EH (cell line): ENCODE measurements at places on chromosomes 5 and 9.

DNA sequence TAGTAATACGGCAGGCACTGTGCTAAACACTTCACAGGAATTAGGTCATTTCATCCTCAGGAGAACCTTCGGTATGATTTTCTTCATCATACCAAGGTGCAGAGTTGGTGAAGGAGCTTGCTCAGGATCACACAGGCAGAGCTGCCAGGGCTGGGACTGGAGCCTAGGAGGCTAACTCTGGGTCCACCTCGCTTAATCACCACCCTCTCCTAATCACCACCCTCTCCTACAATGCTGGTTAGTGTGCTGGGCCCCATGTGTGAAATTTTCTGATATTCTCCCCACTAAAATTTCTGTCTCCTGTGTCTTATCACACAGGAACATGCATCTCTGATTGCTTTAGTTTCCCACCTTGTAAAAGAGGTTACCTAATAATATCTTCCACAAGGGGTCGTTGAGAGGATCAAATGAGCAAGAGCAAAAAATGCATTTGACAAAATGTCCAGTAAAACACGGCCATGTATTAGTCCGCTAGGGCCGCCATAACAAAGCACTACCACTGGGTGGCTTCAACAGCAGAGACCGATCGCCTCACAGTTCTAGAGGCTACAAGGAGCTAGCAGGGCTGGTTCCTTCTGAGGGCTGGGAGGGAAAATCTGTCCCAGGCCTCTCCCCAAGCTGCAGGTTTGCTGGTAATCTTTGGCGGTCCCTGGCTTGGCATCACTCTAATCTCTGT is 128.2 kb upstream of the NFIB start:
- peak; percentile 31 for DNase-seq

DNA sequence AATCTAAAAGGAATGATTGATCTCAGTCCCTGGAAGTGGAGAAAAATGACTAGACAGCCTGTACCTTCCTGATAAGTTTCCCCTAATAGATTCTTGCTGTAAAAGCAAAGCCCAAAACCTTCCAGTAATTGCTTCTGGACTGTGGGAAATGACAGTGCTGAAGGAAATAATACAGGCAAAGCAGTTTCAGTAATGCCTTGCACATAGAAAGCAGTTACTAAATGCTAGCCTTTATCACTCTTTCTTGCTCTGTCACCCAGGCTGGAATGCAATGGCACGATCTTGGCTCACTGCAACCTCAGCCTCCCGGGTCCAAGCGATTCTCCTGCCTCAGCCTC is 50.3 kb downstream of the MAP1B start:
- DNase-seq: peak; percentile 44

GRCh38 chr9:115373000-115373709 is 255.2 kb upstream of the TNC start:
- peak; percentile 97 for DNase-seq

GRCh38 chr9:137250329-137251193 is 525 bp upstream of the STPG3 start:
- no peak for DNase-seq

DNA sequence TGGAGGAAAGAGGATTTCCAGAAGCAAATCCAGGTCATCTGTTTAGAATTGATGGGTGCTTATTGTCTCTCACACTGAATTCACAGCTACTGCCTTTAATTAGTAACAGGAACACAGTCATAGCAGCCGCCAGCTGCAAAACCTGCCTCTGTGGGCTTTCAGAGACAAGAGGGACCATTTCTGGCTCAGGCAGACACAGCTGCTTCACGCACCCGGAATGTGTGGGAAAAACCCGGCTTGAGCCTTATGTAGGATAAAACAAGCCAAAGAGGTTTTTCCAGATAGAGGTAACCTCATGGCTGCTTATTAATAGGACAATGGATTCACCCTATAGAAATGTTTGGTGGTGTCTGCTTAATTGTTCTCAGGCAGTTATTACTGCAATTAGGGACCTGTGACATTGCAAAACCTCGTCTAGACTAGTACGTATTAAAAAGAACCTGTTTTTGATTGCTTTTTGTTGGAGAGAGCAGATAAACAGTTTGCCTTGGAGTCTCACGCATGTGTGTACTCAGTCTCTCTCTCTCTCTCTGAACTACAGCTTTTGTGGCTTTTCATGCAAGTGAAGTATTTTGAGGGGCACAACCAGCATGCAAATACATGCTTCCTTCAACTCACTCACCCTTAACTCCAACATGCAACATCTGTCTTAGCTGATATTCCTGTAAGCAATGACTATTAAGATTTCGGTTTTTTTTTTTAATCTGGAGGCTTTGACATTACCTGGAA is 302.7 kb downstream of the PLK2 start:
- peak; percentile 43 for DNase-seq

DNA sequence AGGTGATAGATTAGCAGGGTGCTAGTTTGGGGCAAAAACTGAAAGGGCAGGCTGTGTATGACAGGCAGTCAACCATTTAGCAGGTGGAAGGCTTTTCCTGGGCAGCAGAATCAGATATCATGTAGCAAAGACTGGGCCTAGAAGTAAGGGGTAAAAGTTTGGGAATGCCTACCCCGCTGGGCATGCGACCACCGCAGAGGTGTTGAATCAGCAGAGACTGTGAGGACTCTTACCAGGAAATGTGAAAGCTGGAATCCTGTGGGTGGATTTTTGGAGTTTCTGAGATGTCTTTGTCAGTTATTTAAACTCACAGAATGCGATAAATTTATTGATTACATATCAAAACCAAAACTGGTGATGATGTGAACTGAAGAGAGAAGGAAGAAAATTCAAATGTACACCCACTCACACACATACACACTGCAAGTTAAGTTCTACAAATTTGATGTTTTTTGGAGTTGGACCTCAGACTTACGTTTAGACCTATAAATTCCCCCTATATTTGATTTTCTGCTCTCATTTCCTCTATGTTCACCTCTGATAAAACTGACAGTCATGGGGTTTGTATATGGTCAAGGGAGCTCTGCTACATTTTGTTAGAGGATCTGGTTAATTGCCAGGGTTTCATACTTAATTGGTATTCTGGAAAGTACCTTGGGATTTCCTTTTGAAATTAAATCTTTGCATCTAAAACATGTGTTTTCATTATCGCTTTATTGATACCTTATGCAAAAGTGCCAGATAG is 333.6 kb downstream of the CSNK1G3 start:
- DNase-seq: no peak

DNA sequence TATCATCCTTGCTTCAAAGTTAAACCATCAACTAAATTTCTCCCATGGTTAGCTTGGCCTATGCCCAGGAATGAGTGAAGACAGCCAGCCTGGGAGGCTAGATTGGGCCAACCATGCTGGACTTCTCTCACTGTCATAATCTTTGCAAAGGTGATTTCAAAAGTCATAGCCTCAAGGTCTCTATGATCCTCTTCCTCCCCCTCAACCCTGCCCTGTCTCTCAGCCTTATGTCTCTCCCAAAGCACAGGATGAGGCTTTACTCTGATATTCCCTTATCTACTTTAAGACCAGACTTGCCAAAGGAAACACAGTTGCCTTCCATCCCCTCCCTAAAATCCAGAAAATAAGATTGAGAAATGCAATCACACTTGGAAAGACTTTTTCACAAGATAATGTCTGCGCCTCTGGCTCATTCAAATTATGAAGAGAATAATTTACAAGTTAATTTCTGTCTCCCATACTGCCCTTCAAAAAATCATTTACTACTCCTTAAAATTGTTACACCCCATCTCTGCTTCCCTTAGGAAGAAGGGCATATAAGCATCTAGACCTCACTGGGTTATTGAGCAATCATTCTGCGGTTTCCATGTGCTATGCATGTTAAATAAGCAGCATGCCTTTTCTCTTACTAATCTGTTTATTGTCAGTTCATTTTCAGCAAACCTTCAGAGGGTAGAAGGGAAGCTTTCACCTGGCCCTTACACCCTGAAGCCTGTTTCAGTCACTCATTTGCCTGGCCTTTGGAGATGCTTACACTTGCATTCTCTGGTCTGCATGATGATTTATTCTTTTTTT is 113.8 kb upstream of the ANKRD55 start:
- peak; percentile 93 for DNase-seq

DNA sequence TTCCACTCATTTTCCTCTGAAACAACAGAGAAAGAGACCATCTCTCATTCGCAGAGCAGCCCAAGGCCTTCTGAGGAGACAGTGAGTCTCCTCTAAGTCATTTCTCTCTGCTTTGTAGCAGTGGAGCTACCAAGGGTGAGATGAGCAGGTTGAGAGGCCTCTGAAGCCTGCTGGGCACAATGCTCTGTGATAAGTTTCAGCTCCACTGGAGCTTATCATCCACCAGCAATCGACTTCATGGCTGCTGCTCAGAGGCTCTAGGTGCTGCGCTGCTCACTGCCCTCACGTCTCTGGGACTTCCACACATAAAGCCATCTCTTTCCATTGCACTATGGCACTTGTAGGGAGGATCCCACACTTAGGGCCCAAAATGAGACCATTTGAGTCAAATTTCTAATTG is 96.3 kb downstream of the CMYA5 start:
- no peak for DNase-seq

DNA sequence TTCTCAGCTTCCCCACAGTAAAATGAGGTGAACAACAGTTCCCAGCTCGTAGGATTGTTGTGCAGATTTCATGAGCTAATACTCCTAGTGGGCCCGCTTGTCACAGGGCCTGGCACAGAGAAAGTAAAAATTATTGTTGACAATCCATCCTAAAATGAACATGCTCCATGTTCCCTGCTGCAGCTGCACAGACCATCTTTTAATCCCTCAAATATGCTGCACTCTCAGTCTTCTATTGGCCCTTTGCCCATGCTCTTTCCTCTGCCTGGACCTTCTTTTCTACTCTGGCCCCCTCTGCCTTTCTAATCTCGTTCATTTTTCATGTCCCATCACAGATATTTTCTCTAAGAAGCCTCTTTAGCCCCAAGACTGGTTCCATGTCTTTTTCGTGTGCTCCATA is 117.7 kb upstream of the NR3C1 start:
- DNase-seq: no peak

DNA sequence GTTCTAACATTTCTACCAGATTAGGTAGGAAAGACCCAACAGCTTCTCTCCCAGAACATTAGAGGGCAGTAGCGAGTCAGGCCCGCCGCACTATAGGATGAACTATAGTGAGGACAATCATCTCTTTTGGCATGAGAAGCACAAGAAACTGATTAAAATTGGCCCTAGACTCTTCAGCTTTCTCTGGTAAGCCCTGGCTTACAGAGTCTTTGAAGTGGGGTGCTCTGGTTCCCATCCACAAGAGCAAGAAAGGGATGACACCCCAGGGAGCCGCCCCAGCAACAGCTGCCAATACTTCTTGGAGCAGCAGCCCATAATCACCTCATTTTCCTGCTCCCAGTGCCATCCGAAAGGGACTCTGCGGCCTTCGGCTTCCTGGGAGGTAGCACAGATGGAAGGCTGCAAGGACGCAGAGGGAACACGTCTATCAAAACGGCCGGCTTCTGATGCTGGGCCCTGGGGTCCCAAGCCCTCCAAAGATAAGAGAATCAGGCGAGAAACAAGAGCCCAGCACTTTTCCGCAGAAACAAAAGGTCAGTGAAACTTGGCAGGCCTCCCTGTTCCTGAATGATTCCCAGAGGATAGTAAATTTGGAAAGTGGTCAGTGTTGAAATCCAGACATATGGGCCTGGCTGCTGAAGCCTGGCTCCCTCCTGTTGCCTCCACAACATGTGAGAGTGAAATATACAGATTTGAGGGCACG is 69.3 kb downstream of the HSD17B3 start:
- DNase-seq: peak; percentile 63
